CD8-positive, alpha-beta T cell (primary cell): ENCODE measurements at places on chromosomes 3 and 15. TPM values are rescaled to one million over a fixed set of nuclear protein-coding genes. Genes with fewer than 3 reads are reported as not detected.

The NRG4 gene
- not detected for total RNA-seq

The SLC22A13 gene
- total RNA-seq, result 0.44 TPM

The C2CD4A gene
- 0.11 TPM for total RNA-seq

The CSTA gene
- not detected for total RNA-seq

The DISP2 gene
- 0.05 TPM for total RNA-seq

The PAQR5 gene
- not detected for total RNA-seq

The PLA1A gene
- not detected for total RNA-seq

The WNT5A gene
- 0.36 TPM for total RNA-seq

The CHDH gene
- not detected for total RNA-seq

The TIMP4 gene
- not detected for total RNA-seq

The C2CD4B gene
- not detected for total RNA-seq

The TRIM42 gene
- not detected for total RNA-seq

The DPP8 gene
- total RNA-seq, result 38.1 TPM

The HDC gene
- total RNA-seq, result not detected

The LRRC34 gene
- 0.54 TPM for total RNA-seq

The GP9 gene
- total RNA-seq, result not detected

The FGF7 gene
- not detected for total RNA-seq

- no peak for DNase-seq
Measured at GRCh38 chr15:41104234-41104633, 11.8 kb downstream of the INO80 start.

GRCh38 chr3:61637088-61638051 lies 76.0 kb downstream of the PTPRG start:
- DNase-seq, result no peak

DNA sequence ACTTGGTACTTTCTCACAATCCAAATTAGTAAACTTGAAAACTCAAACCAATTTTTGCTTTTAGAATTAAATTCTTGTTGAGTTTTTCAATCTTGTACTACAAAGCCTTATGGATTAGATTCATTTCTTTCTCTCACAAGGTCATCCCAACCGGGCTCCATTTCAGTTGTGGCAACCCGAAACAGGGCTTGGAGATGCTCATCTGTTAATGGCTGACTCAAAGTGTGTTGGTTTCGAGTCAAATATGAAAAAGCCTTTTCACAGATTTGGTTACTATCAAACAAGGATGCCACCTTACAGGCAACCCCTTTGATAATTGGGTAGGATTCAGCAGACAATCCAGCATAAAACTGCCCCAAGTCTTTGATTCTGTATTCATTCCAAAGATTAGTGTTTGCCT lies 1.8 kb downstream of the EPM2AIP1 start:
- DNase-seq, result no peak

GRCh38 chr3:88440701-88441100 lies 290.9 kb downstream of the C3orf38 start:
- no peak for DNase-seq

- no peak for DNase-seq
Measured at GRCh38 chr3:32392536-32393302, 1.1 kb downstream of the CMTM7 start.

DNA sequence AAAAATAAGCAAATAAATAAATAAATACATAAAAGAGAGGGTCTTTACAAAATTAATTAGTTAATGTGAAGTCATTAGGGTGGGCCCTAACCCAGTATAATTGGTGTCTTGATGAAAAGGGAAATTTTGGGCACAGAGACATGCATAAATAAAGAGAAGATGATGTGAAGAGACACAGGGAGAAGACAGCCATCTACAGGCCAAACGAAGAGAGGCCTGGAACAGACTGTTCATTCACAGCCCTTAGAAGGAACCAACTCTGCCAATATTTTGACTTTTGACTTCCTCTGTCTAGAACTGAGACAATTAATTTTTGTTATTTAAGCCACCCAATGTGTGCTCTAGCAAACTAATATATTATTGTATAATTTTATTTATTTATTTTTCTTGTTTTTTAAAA lies 29.6 kb upstream of the SELENOK start:
- DNase-seq, result no peak

GRCh38 chr3:128001576-128001975 lies 50.7 kb upstream of the SEC61A1 start:
- no peak for DNase-seq

DNA sequence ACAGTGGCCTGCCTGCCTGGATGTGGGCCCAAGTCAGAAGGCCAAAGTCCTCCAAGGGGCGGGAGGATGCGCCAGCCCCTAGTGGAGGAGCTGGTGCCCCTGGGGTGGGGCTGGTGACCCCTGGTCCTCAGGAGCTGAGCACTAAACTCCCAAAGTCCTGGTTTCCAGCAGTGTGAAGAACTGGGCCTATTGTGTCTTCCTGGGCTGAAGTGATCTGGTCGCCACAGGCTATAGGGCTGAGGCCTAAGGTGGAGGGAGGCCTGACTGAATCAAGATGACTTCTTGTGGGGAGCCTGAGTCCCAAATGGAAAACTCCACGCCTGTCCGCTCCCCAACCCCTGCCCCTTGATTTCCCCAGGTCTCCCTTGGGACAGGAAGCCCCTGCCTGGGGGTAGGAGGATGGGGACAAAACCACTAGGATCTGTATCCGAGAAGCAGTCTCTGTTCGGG lies 753 bp upstream of the FES start:
- DNase-seq, result no peak

DNA sequence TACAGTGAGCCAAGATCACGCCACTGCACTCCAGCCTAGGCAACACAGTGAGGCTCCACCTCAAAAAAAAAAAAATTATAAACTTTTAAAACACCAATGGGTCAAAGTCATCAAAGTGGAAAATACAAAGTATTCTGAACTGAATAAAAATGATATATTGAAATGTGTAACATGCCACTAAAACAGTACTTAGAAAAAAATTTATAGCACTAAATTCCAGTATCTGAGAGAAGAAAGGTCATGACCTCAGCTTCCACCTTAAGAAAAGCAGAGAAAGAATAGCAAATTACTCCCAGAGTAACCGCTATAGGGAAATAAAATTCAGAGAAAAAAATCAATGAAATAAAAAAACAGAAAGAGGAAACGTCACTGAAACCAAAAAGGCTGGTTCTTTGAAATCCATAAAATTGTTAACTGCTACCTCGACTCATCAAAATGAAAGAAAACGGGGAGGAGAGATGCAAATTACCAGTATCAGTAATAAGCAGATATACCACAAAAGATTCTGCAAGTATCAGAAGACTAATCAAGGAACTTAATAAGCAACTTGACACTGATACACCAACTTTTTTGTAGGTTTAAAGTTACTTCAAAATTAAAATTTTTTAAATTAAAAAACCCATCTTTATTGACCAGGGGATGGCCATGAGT lies 20.8 kb downstream of the ATP13A3 start:
- DNase-seq, result no peak

- DNase-seq, result no peak
Measured at GRCh38 chr3:34626699-34627098, 828.3 kb downstream of the PDCD6IP start.

DNA sequence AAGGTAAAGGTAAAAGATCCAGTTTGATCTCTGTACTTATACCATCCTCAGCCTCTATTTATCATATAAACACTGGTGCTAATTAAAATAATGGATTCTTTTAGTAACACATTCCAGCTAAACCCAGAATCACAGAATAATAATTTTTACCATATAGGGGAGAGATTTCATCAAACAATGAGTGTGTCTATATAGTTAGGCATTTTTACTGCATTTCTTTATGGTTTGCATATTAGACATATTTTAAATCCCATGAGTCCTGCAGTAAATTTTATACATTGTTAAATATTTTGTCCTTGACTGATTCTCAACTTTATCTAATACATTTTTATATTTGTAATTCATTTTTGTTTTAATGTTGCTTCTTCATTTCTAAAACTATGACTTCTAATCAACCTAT lies 323.7 kb upstream of the AGTR1 start:
- DNase-seq, result no peak

GRCh38 chr3:175179055-175179454 lies 319.9 kb downstream of the NAALADL2 start:
- DNase-seq, result no peak

DNA sequence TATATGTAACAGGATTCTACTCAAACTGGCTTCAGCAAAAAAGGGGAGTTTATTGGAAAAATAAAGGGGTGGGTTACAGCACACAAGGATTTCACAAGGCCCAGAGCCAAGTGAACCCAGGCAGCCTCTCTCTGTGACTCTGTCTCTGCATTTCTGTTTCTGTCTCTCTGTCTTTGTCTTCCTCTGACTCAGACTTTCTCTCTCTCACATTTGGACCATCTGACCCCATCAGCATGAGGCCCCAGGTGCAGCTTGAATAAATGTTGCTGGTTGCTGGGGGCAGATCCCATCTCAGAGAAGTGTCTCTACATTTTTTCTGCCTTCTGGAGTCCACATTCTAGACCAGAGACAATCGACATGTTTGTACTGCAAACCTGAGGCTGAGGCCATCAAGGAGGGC lies 45.0 kb downstream of the RPLP1 start:
- DNase-seq, result no peak

- DNase-seq, result no peak
Measured at GRCh38 chr3:143122089-143122430, 2.5 kb downstream of the CHST2 start.

- DNase-seq, result no peak
Measured at GRCh38 chr3:56773986-56774385, 27.8 kb downstream of the ARHGEF3 start.

DNA sequence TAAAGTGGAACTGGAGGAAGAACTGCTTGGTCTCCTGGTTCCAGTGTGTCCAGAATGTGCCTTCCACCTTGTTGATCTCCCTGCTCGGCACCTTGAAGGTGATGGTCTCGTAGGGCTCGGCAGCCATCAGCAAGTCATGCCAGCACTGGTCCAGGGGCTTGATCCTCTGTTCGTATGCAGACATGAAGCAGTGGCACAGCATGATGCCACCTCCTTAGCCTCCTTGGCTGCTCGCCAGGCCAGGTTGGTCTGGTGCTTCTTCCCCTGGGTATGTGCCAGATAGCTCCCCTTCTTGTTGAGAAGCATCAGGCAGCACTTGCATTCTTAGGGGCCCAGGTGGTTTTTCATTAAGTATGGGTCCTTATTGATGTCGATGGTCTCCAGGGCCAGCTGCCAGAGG lies 17.8 kb upstream of the TXNRD3 start:
- DNase-seq, result no peak

DNA sequence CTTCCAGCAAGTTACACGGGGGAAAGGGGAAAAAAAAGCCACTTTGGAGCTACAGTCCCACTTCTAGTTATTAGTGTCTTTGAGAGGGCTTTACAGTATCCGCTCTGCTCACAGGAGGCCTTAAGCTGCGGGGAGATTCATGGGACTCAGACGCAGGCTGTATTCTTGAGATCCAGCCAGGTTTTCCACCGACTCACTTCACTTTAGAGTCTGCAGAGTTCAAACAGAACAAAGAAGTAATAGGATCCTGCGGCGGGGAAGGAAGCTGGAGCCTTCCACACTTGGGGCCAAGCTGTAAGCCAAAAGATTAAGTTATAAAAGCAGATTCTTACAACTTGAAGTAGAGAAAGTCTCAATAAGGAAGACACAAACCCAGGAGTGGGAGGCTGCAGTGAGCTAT lies 60.2 kb upstream of the FAM174B start:
- no peak for DNase-seq

DNA sequence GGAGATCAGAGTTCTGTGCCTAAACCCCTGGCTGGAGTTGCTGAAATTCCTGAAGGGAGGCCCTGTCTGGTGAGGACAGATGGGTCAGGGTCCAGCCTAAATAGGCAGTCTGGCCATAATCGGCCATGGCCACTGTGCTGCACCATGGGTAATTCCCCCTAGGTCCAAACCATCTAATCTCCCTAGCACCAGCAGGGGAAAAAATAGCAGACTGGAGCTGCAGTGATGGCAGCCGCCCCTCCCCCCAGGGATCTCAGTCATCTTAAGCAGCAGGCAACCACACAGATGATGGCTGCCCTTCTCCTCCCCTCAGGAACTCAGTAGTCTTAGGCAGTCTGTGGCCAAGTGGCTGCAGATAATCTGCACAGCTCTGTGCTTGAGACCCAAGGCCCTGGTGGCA lies 68.4 kb upstream of the CD96 start:
- DNase-seq, result no peak

- DNase-seq, result no peak
Measured at GRCh38 chr3:78129707-78130106, 1089.8 kb downstream of the ROBO2 start.

GRCh38 chr15:31392761-31393401 lies 66.2 kb downstream of the KLF13 start:
- no peak for DNase-seq

DNA sequence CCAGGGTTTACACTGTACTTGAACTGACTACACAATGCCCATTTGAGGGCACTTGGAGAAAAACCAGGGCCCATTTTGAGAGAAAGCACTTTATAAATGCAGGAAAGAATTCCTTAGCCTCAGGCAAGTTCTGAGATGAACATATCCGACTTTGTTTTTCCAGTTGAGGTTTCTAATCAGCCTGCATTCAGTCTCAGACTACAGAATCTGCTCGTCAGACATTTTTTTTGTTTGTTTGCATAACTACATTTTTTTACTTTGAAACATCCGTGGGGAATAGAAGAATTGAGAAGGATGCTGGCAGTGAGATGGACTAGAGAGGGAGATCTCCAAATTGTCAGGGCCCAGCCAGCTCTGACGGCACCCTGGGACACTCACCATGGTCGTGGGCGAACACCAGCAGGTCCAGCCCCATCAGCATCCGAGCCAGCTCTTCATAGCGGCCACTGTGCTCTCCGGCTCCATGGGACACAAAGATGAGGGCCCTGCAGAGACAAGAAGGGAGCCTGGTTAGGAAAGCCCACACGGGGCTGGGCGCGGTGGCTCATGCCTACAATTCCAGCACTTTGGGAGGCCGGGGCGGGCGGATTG lies 40.8 kb downstream of the MGLL start:
- DNase-seq, result no peak

GRCh38 chr3:4994823-4995499 lies 15.7 kb downstream of the BHLHE40 start:
- DNase-seq, result no peak

GRCh38 chr3:151460228-151460627 lies 633 bp downstream of the IGSF10 start:
- DNase-seq, result no peak

DNA sequence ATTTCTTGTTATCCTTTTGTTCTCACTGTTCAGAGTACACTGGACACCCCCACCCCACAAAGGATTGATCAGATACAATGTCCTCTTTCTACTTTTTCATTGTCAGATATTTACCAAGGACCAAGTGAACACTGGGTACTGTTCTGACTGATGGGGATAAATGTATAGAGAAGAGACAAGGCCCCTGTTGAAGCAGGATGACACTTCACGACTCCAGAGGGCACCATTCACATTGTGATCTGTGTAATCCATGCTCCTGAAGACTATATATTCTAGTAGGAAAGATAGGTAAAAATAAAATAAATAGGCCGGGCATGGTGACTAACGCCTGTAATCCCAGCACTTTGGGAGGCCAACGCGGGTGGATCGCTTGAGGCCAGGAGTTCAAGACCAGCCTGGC lies 7.2 kb upstream of the CRYGS start:
- DNase-seq, result no peak

- DNase-seq, result no peak
Measured at GRCh38 chr3:141410408-141410807, 42.1 kb downstream of the ZBTB38 start.

DNA sequence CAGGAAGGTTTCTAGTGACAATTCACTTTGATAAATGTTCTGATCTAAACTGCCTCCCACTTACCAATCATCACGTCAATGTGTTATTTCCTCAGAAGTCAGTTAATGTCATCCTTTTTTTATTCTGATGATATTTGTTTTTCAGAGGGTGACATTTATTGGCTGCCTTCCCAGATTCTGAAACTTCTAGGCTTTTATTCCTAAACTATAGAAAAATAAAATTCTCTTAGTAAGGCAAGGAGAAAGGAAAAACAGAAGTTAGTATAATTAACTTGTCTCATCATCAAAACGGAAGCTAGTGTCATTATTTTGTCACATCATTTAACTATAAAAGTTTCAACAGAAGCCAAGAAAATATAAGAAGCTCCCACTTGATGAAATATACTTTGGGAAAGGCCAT lies 100.0 kb upstream of the C3orf80 start:
- DNase-seq, result no peak
